ENCODE measurements at places on chromosomes 12 and 14. TPM values are rescaled to one million over a fixed set of nuclear protein-coding genes. Genes with fewer than 3 reads are reported as not detected.

The DPF3 gene
- 37.7 TPM for total RNA-seq

The FBLN5 gene
- total RNA-seq: 62.5 TPM

- DNase-seq: no peak
Measured at GRCh38 chr12:10607885-10608458, 5.4 kb downstream of the MAGOHB start.

The MTA1 gene
- total RNA-seq: 192 TPM

The PGAM5 gene
- 27.3 TPM for total RNA-seq

DNA sequence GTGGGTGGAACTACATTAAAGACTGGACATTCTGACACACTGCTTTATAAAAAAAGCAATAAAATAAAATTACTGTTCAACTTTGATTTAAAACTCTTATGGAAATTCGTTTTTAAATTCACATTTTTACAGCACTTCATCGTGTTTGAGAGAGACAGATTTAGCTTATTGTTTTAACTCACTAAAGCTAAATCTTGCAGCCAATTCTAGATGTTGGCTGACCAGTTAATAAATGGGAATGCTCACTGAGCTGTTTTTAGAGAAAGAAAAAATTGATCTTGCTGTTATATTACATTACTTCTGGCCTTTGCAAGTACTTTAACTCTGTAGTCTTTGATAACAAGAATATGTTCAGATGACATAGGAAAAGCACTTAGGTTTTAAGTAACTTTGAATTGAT is 157.1 kb downstream of the PLCZ1 start:
- DNase-seq: no peak

DNA sequence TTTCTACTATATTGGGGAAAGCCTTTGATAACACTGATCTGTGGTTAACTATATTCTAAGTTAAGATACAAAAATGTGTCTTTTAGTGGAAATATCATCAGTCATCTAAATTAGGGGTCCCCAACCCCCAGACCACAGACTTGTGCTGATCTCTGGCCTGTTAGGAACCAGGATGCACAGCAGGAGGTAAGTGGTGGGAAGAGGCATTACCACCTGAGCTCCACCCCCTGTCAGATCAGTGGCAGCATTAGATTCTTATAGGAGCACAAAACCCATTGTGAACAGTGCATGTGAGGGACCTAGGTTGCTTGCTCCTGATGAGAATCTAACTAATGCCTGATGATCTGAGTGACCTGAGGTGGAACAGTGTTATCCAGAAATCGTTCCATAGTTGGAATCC is 28.3 kb upstream of the LIN7A start:
- no peak for DNase-seq

DNA sequence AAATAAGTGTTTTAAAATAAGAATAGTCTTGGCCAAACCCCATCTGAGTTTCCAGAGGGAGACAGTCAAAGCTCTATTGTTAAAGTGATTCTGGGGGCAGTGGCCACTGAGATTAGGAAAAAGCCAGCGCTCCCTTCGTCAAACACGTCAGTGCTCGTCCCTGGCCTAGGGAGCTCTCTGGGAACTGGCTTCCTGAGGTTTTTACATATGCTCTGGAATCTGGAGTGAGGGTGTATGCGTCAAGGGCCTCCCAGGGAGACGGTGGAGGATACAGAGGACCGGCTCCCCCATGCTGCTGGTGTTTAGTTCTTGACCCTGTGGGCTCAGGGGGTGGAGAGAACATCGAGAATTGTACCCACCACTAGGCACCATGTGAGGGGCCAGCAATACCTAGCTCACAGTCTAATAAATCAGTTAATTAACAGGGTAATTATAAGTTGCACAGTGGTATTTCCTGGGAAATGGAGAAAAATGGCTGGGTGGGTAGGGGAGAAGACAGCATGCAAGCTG is 87.0 kb downstream of the SLC25A47 start:
- no peak for DNase-seq

- DNase-seq: no peak
Measured at GRCh38 chr14:94679937-94680861, 68.0 kb downstream of the SERPINA3 start.

DNA sequence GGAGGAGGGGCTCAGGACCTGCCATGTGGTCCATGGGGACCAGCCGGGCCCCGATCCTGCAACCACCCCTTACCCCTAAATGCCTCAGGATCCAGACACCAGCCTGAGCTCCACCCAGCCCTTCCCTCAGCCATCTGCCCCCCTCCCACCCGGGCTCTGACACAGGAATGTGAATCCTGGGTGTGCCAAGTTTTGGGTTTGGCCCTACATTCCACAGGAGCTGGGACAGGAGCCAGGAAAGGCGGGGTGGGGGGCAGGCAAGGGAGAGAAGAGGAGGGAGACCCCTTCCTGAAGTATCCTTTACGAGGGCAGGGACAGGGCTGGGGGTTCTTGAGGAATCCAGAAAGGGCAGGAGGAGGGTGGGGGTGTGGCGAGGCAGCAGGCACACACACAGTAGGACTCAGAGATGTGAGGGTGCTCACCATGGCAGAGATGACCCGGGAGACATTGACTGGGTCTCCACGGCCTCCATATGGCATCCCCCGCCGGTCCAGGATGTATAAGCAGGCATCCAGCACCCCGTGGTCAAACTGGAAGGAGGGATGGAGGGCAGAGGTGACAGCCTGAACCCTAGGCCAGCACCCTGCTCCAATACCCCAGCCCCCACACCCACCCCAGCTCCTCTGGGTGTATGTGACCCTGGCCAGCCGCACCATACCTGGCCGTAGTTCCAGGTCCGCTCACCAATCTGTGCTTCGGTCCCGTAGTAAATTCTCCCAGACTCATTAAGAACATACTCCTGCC is 3.5 kb downstream of the TGM1 start:
- DNase-seq: no peak

- peak; percentile 40 for DNase-seq
Measured at GRCh38 chr12:56474389-56474788, 6.0 kb downstream of the SPRYD4 start.

- DNase-seq: no peak
Measured at GRCh38 chr14:28769276-28769880, 2.8 kb downstream of the FOXG1 start.

DNA sequence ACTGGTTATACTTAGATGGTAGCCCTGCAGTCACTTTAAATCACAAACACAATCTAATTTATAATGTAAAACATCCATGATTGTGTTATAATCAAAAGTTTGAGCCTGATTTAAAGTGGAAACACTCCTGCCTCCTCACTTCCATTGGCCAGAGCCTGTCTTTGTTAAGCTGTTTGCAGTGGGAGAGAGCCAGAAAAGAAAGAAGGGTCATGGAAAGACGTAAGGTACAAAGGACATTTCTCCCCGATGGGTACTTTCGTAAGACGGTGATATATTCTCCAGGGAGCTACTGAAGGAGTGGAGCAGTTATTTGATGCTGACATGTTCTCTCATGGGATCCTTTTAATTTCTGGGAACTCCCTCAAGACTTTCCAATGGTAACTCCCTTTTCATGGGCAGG is 164.0 kb downstream of the METTL25 start:
- no peak for DNase-seq
